ENCODE measurements at places on chromosomes 13 and 19.

- no peak for DNase-seq
These were observed 184.2 kb downstream of the MAB21L1 start for GRCh38 chr13:35292329-35292728.

- DNase-seq: peak; percentile 91
These were observed 53.6 kb upstream of the ZNF254 start for GRCh38 chr19:24033301-24033962.

DNA sequence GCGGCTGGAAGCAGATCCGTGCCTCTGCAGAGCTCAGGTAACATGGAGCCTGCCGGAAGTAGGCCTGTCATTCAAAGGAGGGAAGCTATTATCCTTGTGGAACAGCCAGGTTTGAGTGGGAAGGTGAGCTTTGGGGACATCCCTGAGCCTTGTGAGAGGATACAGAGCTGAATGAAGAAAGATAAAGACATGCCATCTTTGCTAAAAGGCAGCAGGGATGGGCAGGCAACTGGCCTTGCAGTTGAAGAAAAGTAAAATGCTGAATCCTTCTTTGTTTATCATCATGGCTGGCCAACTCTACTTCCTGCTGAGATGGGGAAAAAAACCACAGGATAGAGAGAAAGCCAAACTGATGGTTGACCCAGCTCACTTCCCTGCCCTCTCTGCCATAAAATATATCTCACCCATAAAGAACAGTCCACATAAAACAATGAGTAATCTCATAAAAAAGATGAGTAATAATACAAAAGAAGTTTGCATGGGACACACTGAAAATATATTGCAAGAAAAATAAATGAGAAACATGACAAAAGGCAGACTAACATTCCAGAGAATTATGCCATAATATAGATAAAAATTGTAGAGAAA, 226.3 kb downstream of the DLEU7 start:
- DNase-seq: peak; percentile 91

DNA sequence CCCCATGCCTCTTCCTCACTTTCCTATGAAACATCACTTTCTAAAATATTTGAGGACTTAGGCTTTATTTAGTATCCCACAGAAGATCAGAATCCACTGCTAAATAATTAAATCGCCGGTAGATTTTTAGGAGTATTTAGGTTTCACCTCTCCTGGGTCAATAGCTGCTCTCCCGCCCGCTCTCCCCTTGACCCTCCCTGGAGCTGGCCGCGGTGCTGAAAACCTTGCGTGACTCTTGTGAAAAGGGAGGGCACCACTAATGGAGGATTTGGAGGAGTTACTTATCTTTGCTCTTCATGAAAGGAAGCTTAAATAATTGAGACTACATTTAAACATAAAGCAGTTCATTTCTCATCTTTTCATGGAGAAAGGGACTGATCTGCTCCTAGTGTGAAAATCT, 14.1 kb downstream of the POU4F1 start:
- peak; percentile 8 for DNase-seq

DNA sequence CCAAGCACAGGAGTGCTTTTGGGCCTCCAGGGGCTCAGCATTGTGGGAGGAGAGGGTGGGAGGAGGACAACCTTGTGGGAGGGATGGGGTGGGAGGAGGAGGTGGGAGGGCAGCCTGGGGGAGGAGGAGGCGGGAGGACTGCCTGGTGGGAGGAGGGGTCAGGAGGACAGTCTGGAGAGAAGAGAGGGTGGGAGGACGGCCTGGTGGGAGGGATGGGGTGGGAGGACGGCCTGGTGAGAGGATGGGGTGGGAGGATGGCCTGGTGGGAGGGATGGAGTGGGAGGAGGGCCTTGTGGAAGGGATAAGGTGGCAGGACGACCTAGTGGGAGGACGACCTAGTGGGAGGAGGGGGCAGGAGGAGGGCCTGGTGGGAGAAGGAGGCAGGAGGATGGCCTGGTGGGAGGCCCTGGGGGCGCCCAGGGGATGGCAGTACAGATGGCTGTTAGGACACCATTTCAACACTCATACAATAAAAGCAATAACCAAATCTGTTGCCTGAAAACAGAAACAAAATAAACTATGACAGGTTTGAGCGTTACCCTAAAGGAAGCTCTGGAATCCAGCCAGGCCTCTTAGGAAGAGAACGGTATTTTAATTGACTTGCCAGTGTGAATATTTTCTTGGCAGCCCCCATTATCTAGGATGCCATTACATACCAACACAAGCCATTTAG, 63.7 kb downstream of the CRYL1 start:
- DNase-seq: no peak

DNA sequence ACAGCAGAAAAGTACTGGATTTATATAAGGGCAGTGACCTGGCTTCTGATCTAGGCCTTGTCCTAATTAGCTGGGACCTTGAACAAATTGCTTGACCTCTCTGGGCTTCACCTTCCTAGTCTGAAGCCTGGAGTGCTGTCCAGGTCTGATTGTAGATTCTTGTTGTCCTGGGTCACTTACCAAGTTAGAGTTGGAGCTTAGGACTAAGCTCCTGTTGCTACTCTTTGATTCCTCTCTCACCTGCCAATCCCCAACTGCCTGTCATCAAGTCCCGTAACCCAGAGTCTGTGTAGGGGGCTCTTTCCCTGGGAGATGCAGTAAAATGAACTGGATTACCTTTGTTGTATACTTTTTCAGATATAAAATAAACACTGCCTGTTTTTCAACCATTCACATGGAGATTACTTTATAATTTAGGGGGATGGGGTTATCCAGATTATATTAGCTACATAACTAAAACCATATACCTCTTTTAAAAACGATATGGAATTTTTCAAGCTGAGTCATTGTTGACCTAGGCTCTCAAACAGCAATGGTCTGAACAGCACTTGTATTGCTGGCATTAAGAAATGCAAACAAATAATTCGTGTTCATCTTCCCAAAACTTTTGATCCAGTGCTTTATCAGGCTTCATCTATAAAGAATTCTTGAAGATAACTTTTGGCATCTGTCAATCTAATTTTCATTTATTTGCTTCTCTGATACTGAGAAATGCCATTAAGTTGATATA, 5.8 kb downstream of the ARHGAP35 start:
- DNase-seq: no peak

- no peak for DNase-seq
These were observed 1707.9 kb upstream of the PRR20A start for GRCh38 chr13:55432814-55433213.

DNA sequence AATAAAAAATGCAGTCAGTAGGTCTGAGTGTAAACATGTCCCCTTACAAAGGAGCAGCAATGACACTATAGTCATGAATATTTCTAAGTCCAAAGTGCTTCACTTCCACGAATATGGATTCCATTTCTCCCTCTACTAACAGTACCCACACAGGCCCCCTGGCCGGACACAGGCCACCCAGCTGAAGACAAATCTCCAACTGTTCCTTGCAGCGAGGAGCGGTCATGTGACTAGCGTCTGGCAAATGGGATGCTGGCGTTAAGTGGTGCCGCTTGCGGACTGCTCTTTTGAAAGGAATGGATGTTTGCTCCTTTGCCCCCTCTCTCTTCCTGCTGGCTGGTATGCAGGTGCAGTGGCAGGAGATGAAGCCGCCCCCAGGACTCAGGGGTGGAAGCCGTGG, 16.2 kb downstream of the PPP1R12C start:
- DNase-seq: no peak

- no peak for DNase-seq
These were observed 4.6 kb downstream of the DAPK3 start for GRCh38 chr19:3966051-3967017.

GRCh38 chr19:40149501-40149900, 41.7 kb upstream of the MAP3K10 start:
- no peak for DNase-seq

DNA sequence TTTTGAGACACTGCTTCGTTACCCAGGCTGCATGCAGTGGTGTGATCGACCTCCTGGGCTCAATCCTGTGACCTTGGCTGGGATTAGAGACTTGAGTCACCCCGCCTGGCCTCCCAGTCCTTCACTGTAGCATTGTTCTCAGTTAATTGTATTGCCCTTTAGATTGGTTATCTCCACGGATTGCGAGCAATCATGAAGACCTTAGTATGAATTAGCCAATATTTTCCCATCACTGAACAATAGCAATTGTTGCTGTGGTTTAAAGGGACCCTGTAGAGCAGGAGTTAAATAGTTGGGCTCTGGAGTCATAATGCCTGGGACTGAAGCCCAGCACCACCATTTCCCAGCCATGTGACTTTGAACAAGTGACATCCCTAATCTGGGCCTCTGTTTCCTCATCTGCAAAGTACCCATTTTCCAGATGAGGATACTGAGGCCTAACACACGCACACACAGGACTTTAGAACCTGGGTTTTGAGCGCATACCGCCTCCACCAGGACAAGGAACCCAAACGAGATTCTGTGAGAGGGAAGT, 8.4 kb downstream of the PPP1R14A start:
- no peak for DNase-seq

DNA sequence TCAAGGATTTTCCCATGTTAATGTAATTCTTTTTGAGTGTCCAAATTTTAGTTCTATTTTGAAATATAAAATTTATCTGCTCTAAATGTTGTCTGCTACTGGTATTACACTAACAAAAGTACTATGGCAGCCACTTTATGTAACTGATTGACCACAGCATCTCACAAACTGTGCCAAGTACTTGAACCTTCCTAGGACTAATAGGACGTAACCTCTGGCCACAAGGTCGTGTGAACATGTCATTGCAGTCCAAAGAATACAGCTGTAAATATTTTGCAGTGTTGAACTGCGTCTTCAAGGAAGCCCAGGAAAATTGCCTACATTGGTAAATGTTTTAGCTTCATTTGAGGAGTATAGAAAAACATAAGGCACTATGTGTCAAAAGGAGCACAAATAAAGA, 1.9 kb downstream of the KCTD4 start:
- no peak for DNase-seq

DNA sequence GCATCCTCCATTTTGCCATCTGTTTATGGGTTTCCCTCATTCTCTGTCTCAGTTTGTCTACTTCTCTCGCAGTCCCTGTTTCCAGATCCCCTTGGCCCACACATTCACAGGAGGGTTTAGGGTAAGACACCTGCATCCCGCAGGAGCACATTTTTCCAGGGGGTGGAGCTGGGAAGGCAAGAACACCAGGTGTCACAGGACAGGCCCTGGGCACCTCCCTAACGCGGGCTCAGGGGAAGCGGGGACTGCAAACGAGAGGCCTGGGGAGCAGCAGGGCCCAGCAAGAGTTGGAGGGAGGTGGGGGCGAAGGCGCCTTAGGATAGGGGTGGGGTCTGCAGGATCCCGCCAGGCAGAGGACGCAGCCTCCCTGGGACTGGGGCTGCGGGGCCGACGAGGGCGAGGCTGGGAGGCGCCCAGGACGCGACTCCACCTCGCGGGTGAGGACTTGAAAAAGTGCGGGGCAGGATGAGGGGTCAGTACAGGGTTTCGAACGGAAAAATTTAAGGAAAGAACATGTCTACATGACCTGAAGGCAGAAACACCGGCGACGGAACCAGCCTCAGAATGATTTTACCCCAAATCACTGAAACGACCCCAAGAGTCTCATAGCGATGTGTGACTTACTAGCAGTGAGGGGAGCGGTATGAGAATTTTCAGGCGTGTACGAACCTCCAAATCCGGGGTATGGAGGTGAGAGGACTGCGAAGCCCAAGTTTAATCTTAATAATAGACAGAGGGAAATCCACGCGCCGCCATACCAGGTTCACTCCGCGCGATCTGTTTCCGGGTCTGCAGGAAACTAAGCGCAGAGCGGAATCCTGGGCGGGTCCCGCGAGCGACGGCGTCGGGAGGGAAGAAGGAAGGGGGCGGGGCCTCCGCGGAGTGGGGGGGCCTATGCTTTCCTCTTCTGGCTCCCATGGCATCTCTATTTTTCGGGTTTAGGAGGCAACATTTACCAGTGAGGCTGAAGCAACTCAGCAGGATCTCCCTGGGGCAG, 7.1 kb upstream of the ERVV-2 start:
- DNase-seq: peak; percentile 29

DNA sequence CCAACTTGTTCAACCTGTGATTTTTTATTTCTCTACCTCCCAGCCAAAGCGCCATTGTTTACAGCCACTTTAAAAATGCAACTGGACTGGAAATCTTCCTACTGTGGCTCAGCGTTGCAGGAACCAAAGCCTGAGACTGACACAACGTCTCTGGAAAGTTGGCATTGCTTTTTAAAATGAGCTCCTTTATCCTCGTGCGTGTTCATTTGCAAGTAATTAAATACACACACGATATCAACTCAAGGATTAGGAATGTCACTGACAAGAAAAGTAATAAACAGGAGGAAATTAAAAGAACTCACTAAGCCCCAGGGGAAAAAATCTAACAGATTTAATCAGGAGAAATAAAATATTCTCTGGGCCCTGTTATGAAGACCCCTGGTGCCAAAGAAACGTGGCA, 184.6 kb upstream of the IRS2 start:
- DNase-seq: no peak

DNA sequence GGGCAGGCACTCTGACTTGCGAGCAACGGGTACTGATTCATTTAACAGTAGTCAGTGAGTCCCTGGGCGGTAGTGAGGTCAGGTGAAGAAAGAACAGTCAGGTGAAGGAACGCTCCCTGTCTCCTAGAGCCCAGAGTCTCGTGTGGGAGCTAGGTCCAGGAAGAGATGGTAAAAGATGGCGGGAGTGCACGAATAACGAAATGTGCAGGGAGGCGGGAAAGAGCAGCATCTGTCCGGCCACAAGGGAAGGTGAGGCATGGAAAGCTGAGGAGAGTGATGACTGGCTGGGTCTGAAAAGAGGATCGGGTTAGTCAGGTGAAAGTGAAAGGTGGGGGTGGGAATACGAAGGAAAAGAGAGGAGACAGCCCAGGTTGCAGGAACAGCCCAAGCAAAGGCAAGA, 63.9 kb upstream of the SLC15A1 start:
- DNase-seq: no peak

DNA sequence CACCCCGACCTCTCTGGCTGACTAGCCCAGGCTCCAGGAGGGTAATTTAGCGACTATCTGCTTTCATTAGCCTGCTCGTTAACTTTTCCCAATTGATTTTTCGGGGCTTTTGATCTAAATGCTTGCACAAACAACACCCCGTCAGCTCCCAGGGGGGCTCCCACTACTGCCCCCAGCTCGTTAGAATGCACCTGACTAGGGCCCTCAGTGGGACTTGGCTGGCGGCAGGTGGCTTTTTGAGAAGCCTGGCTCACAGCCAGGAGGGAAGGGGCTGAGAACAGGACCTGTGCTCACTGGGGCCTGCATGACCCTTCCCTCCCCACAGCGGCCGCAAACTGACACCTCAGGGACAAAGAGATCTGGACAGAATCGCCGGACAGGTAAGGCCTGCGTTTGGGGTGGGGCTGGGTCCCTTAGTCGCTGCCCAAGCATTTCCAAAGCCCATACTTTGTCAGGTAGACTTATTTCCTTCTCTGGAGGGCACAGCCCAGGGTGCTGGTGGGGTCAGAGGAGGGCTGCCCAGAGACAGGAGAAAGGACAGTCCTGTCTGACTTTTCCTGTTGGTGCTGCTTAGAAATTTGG, 7.6 kb upstream of the CD79A start:
- no peak for DNase-seq

DNA sequence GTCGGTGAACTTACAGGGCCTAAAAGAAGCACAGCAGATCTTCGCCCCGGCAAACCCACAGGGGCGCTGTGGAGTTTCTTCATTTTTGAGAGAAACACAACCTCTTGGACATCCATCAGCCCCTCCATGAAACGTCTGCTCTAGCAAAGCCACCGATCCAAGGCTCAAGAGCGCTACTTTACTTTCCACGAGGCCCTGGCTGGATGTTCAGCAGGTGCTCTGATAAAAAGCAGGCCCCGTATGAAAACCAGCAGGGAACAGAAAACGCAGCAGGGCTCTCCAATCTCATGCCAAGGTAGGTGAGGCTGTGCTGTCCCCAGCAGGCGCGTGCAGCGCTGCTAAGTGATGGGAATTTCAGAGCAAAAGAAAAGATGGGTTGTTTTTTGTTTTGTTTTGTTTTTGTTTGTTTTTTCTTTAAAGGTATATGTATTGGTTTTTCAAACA, 86.7 kb downstream of the IRS2 start:
- no peak for DNase-seq

- DNase-seq: no peak
These were observed 3.8 kb upstream of the KCTD12 start for GRCh38 chr13:76890021-76890420.
